ENCODE measurements at places on chromosomes 11 and 22. TPM values are rescaled to one million over a fixed set of nuclear protein-coding genes. Genes with fewer than 3 reads are reported as not detected.

Gene BANF1
- total RNA-seq = 99.3 TPM

Gene KRTAP5-7
- total RNA-seq = 0.70 TPM

Gene PIK3IP1
- 92.9 TPM for total RNA-seq

Gene ADAMTS15
- total RNA-seq = not detected

Gene CABP4
- total RNA-seq = 5.2 TPM

Gene SYVN1
- 187 TPM for total RNA-seq

Gene HEPN1
- total RNA-seq = not detected

Gene RBMXL2
- not detected for total RNA-seq

Gene ZP1
- not detected for total RNA-seq

Gene STIP1
- 78.7 TPM for total RNA-seq

Gene MAPK8IP2
- 0.39 TPM for total RNA-seq

Gene ARHGAP8
- total RNA-seq = 0.37 TPM

Gene TRIM51
- total RNA-seq = not detected

Gene IGLL1
- total RNA-seq = not detected

Gene ATP5MG
- total RNA-seq = 118 TPM

Gene SLCO2B1
- total RNA-seq = 1.3 TPM

Gene OR56A1
- not detected for total RNA-seq

Gene ATL3
- 33.8 TPM for total RNA-seq
